ENCODE measurements at places on chromosomes 6 and 20.

DNA sequence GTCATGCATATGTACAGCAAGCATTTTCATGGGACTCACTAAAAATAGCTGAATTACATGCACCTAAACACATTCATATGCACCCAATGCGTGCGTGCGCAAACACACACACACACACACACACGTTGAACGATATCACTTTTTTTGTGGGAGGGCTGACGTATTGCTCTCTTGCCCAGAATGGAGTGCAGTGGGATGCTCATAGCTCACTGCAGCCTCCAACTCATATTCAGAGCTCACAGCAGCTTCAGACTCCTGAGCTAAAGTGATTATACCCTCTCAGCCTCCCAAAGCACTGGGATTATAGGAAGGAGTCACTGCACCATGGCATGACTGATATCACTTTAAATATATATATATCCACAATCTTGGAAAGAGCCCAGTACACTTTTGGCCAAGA, 620.4 kb upstream of the MANEA start:
- no peak for DNase-seq

DNA sequence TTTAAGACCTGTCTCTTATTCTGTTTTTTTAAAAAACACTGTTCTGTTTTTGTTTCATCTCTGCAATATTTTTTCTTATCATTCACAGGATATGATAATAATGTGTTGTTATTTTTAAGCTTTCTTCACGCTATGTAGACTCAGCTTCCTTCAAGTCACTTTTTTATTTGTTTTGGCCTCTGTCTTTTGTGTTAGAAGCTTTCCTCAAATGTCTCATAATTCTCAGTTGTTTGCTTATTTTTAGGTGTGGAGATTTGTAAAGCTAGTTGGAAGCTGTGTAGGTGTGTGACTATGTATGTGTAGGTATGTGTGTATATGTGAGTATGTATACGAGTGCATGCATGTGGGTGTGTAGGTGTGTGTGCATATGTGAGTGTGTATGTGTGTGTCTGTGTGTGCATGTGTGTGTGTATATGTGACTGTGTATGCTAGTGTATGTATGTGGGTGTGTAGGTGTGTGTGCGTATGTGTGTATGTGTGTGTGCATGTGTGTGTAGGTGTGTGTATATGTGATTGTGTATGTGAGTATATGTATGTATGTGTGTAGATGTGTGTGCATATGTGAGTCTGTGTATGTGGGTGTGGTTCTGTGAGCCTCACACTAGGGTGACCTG, 16.3 kb upstream of the VEGFA start:
- DNase-seq: no peak

- DNase-seq: no peak
These were observed 125.0 kb downstream of the SIM1 start for GRCh38 chr6:100339574-100340255.

- no peak for DNase-seq
These were observed 550 bp downstream of the PLAGL2 start for GRCh38 chr20:32206760-32207625.

GRCh38 chr20:47318586-47319516, 37.6 kb downstream of the ZMYND8 start:
- DNase-seq: no peak

DNA sequence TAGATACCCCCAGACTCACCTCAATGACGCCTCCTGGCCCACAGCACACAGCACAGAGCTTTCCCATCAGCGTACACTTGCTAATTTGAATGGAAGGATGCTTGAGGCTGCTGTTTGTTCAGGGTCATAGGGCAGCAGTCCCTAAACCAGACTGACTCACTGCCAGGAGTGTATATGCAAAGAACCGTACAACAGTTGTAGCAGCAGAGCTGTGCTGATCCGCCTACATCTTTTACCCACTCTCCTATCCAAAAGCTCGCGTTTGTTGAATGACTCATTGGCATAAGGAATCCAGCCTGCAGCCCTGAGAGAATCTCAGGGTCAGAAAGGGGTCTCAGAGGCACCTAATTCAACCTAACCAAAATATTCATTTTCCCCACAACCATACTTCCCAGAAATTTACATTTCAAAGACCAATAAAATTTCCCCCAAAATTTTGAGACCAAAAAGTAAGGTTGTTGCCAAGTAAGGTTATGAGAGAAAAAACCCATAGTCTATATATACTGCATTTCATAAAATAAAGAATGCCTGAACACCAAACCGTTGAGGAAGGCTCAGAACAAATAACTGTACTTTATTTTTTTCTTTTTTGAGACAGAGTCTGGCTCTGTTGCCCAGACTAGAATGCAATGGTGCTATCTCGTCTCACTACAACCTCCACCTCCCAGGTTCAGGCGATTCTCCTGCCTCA, 35.3 kb upstream of the CCND3 start:
- no peak for DNase-seq

DNA sequence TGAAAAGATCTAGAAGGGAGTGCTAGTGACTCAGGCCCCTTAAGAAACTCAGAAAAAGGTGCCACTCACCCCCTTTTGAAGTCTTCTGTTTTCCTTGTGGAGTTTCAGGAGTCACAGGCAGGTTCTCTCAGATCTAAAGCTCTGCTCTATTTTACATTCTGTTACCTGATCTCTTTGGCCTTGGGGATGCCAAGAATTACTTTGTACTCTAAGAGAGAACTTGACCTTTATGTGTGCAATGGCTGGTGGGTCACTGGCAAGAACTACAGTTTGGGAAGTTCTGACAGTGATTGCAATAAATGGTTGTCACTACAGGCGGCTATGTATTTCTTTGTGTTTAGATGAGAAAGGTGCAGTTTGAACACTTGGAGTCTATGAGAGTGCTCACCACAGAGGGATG, 24.2 kb upstream of the ENPP4 start:
- no peak for DNase-seq

DNA sequence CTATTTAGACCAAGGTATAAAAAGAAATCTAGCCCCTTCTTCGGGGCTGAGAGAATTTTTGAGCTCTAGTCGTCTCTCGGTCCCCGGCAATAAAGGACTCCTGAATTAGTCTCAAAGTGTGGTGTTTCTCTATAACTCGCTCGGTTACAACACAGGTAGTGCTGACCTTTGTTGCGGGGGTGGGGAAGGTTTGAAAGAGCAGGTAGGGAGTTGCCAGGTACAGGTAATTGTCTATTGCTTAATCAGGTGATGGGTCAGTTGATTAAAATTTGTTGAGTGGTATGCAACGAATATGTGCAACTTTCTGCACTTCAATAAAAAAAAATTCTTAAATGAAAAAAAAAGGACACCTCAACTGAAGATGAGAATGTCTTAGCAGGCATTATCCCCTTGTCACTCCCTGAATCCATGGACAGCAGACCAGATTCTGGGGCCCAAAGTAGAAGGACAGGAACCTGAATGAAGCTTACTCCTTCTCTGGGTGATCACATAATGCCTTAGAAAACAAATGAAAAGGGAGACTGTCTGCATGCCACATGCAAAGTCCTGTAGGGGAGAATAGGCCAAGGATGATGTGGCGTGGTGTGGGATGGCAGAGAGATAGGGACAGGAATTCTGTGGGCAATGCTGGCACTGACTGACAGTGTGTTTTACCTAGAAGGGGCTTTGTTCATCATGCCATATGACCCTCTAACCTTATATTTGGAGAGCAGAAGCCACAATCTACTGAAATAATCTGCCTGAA, 157.6 kb upstream of the OLIG3 start:
- no peak for DNase-seq

- no peak for DNase-seq
These were observed 540.0 kb downstream of the PTPRT start for GRCh38 chr20:42649748-42650147.

- DNase-seq: no peak
These were observed 78.7 kb upstream of the TMEM30A start for GRCh38 chr6:75363304-75363703.

GRCh38 chr6:1663511-1663910, 53.8 kb downstream of the FOXC1 start:
- no peak for DNase-seq

Data from activated CD4-positive, alpha-beta T cell treated with anti-CD3 and anti-CD28 coated beads for 1 hour (primary cell).